ENCODE measurements at places on chromosomes 1 and 21. TPM values are rescaled to one million over a fixed set of nuclear protein-coding genes. Genes with fewer than 3 reads are reported as not detected.
A peak's percentile ranks its signal among the peaks of the same experiment; 100 is the strongest.

The SYT14 gene
- polyA plus RNA-seq, result not detected

The CELA3A gene
- polyA plus RNA-seq, result not detected

The LCE2A gene
- not detected for polyA plus RNA-seq

The CLIC6 gene
- 11.4 TPM for polyA plus RNA-seq

The RNU1-1 gene
- polyA plus RNA-seq, result 3.6 TPM

The GOLT1A gene
- not detected for polyA plus RNA-seq

The FCER1G gene
- polyA plus RNA-seq, result 0.38 TPM

The APOBEC4 gene
- 0.25 TPM for polyA plus RNA-seq

The B4GALT3 gene
- 45.8 TPM for polyA plus RNA-seq

The ZBTB8B gene
- 0.01 TPM for polyA plus RNA-seq

The PTGFRN gene
- polyA plus RNA-seq, result 2.3 TPM

The HMCN1 gene
- polyA plus RNA-seq, result not detected

The NPHS2 gene
- not detected for polyA plus RNA-seq

The ATF3 gene
- 8.6 TPM for polyA plus RNA-seq

DNA sequence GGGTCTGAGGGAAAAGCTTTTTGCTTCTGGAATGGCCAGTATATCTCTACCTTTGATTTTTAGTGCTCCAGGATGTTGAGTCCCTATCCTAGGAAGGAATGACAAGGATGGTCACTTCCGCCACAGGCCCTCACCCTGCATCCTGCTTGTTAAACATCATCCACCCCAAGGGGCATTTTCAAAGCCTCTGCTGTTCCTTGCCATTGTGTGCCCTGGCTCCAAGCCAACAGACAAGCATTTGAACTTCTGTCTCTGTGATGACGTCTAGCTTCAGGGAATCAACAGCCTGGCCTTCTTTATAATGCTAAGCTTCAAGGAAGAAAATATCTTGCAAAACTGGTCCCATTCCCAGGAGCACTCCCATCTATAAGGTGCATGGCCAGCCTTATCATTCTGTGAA is 12.3 kb upstream of the JAM2 start:
- no peak overlapping the region for H3K4me3 ChIP-seq
- no peaks in the 10 kb centered on the region for H3K27me3 ChIP-seq
- DNase-seq, result no peak
- no peaks in the 10 kb centered on the region for H3K36me3 ChIP-seq
- H3K4me1 ChIP-seq, result no peaks in the 10 kb centered on the region

DNA sequence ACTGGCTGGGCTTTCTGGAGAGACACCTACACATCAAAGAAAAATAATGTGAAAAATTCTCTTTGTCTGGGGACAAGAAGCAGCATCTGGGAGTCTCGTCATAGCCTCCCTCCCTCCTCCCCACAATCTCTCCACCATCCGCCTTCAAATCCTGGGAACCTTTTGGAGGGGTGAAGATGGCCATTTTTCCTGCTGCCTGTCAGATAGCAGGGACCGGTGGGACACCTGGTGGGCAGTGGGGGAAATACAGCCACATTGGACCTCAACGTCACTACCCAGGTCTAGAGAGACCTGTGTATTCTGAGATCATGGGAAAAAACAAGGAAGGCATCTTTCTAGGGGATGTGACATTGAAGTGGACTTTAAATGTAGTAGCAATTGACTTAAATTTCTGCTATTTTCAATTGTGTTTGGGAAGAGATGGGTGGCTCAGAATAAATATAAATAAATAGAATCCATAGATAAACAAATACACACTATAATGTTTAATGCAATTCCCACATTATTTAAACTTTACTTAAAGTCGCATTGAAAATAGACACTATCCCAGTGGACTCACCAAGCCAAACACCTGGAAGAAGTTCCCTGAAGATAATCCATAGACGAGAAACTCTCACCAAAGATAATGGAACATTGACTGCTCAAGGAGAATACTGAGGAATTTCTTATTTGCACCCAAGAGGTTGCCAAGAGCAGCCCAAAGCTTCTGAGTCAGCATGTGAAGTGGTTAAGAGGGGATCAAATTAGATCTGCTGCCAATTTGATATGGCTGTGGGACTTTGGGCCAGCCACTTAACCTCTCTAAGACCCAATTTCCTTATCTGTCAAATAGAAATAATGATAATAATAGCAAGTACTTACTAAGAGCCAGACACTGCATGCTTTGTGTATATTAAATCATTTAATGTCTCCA is 147.6 kb upstream of the CAMK1G start:
- no peak for DNase-seq
- peaks cover 2% of the 10 kb centered on the region for H3K27me3 ChIP-seq
- no peak overlapping the region for H3K27ac ChIP-seq
- H3K4me3 ChIP-seq, result no peak overlapping the region

DNA sequence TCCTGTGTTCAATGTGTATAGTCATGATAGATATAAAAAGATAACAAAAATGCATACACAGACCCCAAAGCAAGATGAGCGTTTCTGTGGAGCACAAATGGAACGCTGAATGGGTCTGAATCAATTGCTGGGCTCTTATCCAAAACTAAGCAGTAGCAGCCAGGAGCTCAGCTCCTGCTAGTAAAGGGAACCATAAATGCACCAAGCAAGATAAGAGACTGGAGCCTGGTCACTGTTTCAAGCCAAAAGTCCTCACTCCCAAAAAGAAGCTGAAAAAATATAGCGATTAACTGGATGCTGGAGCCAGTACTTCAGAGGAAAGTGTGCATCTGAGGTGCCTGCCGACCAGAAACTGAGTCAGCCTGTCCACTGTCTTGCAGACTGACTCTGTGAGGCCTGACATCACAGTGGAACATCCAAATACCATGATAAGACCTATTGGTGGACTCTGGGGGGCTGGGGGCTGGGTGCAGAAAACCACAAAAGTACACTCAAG is 68.9 kb downstream of the LRRC8C start:
- no peak overlapping the region for H3K27ac ChIP-seq
- no peaks in the 10 kb centered on the region for H3K27me3 ChIP-seq
- no peak for DNase-seq
- H3K36me3 ChIP-seq, result no peaks in the 10 kb centered on the region
- H3K4me3 ChIP-seq, result no peak overlapping the region
- peaks cover 25% of the 10 kb centered on the region for H3K4me1 ChIP-seq

DNA sequence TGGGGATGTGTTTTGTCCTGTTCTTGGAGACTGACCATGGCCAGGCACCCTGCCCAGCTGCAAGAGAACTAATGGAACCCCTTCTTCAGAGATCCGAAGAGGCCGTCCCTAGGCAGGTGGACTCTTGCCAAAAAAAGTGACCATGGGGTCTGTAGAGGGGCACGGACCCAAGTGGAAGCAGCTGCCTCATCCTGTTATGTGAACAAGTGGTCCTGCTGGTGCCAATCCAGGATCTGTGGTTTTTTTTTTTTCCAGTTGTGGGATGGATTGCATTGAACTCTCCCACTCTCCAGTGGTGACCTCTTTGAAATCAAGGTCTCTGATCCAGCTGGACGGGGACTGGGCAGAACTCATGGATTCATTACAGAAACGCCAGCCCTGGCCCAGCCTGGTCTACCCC is 71.2 kb downstream of the ARHGEF10L start:
- H3K4me1 ChIP-seq, result no peaks in the 10 kb centered on the region
- no peak for DNase-seq
- no peak overlapping the region for H3K4me3 ChIP-seq
- H3K27ac ChIP-seq, result no peak overlapping the region
- no peaks in the 10 kb centered on the region for H3K36me3 ChIP-seq

- DNase-seq, result peak; percentile 30
- H3K4me3 ChIP-seq, result peak within 1 kb of the TSS; percentile 32
- peaks cover 4% of the 10 kb centered on the region for H3K4me1 ChIP-seq
- no peaks in the 10 kb centered on the region for H3K27me3 ChIP-seq
These were observed at the start of gene GBP2 for GRCh38 chr1:89125913-89126580. TSS of gene GBP2 (minus strand) at chr1:89126114. CDS start at chr1:89121966, 4,148 bp downstream.

- DNase-seq, result no peak
- no peaks in the 10 kb centered on the region for H3K27me3 ChIP-seq
- H3K36me3 ChIP-seq, result no peaks in the 10 kb centered on the region
- no peak overlapping the region for H3K27ac ChIP-seq
- H3K4me3 ChIP-seq, result no peak overlapping the region
- H3K4me1 ChIP-seq, result peaks cover 3% of the 10 kb centered on the region
These were observed 57.8 kb upstream of the BCAR3 start for GRCh38 chr1:93739472-93739871.

- no peak overlapping the region for H3K4me3 ChIP-seq
- H3K27ac ChIP-seq, result no peak overlapping the region
- DNase-seq, result no peak
- H3K36me3 ChIP-seq, result no peaks in the 10 kb centered on the region
- H3K4me1 ChIP-seq, result peaks cover 16% of the 10 kb centered on the region
These were observed 182.6 kb downstream of the VAV3 start for GRCh38 chr1:107782217-107782845.

DNA sequence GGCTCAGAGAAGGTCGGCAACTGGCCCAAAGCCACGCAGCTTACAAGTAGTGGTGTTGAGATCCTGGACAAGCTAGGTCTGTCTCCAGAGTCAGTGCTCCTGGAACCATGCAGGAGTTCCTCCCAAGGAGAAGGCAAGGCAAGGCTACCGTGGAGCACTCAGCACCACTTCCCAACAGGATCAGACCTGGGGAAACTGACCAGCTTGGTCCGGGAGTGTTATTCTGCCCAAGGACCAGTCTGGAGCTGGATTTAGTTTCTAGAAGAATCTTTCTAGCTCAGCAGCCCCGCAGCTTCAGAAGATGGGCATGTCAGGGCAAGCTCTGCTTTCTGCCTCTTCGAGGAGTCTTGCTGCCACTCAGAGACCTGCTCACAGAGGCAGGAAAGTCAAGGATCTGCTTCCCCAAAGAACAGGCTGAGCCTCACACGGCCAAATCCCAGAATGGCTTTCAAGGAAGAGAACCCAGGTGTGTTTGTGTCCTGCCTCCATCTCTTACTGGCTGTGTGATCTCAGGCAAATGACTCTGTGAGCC is 302.8 kb downstream of the MATN1 start:
- H3K36me3 ChIP-seq, result no peaks in the 10 kb centered on the region
- no peak overlapping the region for H3K4me3 ChIP-seq
- no peak for DNase-seq
- H3K27me3 ChIP-seq, result no peaks in the 10 kb centered on the region
- no peaks in the 10 kb centered on the region for H3K4me1 ChIP-seq

- DNase-seq, result no peak
- no peak overlapping the region for H3K27ac ChIP-seq
- no peaks in the 10 kb centered on the region for H3K4me1 ChIP-seq
- H3K4me3 ChIP-seq, result no peak overlapping the region
These were observed 15.8 kb downstream of the COLGALT2 start for GRCh38 chr1:184021728-184022127.

- no peaks in the 10 kb centered on the region for H3K27me3 ChIP-seq
- no peaks in the 10 kb centered on the region for H3K4me1 ChIP-seq
- H3K27ac ChIP-seq, result no peak overlapping the region
- no peak for DNase-seq
- no peak overlapping the region for H3K4me3 ChIP-seq
- no peaks in the 10 kb centered on the region for H3K36me3 ChIP-seq
These were observed 156.6 kb upstream of the RAB4A start for GRCh38 chr1:229114315-229114714.

DNA sequence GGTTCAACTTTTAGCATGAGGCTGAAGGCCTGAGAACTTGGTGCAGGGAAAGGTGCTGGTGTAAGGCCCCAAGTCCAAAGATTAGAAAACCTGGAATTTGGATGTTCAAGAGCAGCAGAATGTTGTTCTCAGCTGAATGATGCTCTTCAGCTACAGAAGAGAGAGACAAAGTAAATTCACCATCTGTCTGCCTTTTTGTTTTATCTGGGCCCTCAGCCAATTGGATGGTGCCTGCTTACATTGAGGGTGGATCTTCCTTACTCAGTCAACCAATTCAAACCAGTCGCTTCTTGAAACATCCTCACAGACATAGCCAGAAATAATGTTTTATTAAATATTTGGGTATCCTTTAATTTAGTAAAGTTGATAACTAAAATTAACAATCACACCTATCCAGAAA is 748.2 kb upstream of the ADAMTS5 start:
- H3K36me3 ChIP-seq, result no peaks in the 10 kb centered on the region
- H3K4me1 ChIP-seq, result no peaks in the 10 kb centered on the region
- no peak overlapping the region for H3K27ac ChIP-seq
- H3K27me3 ChIP-seq, result no peaks in the 10 kb centered on the region

- H3K27me3 ChIP-seq, result peaks cover 9% of the 10 kb centered on the region
- H3K27ac ChIP-seq, result no peak overlapping the region
- no peak for DNase-seq
These were observed 90.7 kb downstream of the TENT5C start for GRCh38 chr1:117696561-117696960.

GRCh38 chr1:235946571-235946981 is 79.9 kb upstream of the LYST start:
- no peak overlapping the region for H3K27ac ChIP-seq
- H3K4me1 ChIP-seq, result peaks cover 17% of the 10 kb centered on the region
- H3K27me3 ChIP-seq, result no peaks in the 10 kb centered on the region
- no peak for DNase-seq

DNA sequence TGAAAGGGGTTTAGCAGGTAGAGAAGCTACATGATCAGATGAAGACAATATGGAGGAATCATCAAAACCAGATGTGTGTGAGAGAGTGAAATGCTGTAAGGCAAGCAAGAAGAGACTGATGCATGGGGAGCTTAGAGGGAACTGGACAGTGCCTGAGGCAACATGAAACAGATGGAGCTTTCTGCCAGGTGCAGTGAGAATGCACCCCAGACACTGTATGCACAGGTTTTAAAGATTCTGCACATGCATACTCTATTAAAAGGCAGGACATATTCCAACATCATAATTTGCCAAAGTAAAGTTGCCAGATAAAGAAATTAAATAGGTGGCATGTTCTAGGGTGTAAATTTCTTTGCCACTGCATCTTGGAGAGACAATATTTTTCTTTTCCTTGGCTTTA is 200.1 kb downstream of the AMY1C start:
- DNase-seq, result no peak
- H3K4me1 ChIP-seq, result no peaks in the 10 kb centered on the region
- H3K27ac ChIP-seq, result no peak overlapping the region
- no peaks in the 10 kb centered on the region for H3K27me3 ChIP-seq
- H3K36me3 ChIP-seq, result no peaks in the 10 kb centered on the region

DNA sequence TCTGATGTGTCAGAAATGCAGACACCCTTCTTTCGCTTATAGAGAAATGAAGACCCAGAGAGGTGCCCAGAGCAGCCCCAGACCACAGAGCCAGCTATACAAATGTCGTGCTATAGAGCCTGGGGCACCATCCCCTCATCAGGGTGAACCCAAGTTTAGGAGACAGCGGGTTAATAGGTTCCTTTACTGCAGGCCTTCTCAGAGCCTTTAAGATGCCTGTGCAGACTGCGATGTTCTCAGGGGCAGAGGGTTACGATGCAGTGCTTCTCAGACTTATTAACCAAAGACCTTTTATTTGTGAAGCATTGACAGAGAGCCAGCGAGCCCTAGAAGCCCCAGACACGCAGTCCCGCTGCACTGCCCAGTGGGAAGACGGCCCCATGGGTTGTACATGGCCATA is 46.9 kb downstream of the STPG1 start:
- H3K27ac ChIP-seq, result no peak overlapping the region
- no peak for DNase-seq

DNA sequence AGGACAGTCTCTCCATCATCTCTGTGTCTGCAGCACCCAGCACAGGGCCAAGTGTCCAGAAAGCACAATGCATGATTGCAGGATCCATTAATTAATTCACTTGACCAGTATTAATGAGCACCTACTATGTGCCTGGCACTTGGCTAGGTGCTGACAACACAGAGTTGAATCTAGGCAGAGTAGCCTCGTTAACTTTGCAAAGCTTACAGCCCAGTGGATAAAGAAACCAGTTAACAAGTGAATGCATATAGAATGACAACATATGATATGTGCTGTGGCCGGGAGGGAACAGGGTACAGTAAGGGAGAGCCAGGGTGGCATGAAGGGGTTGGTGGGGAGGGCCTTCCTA is 10.9 kb downstream of the SLC1A7 start:
- no peaks in the 10 kb centered on the region for H3K36me3 ChIP-seq
- no peaks in the 10 kb centered on the region for H3K27me3 ChIP-seq
- DNase-seq, result no peak
